ENCODE measurements at places on chromosomes 7 and 10. TPM values are rescaled to one million over a fixed set of nuclear protein-coding genes. Genes with fewer than 3 reads are reported as not detected.

The ANKRD30A gene
- total RNA-seq, result 1.4 TPM

The SH2D4B gene
- total RNA-seq, result not detected

The LIPF gene
- total RNA-seq, result not detected

The SYT15B gene
- 4.2 TPM for total RNA-seq

The CCT6A gene
- total RNA-seq, result 300 TPM

The CYP3A4 gene
- total RNA-seq, result not detected

The ACTR3C gene
- total RNA-seq, result not detected

The CALHM1 gene
- total RNA-seq, result not detected

The EBF3 gene
- total RNA-seq, result 0.19 TPM

The CTTNBP2 gene
- total RNA-seq, result 0.39 TPM

The NRAP gene
- total RNA-seq, result not detected

The CTBP2 gene
- 101 TPM for total RNA-seq

The ARHGEF35 gene
- total RNA-seq, result 0.28 TPM

The TYSND1 gene
- total RNA-seq, result 17.2 TPM

The IKZF1 gene
- not detected for total RNA-seq

The MACC1 gene
- total RNA-seq, result not detected

The SPDYE2B gene
- total RNA-seq, result not detected

The EGR2 gene
- total RNA-seq, result 0.28 TPM

The PAOX gene
- 0.92 TPM for total RNA-seq

The PIK3CG gene
- total RNA-seq, result not detected

The AKR1C4 gene
- 0.37 TPM for total RNA-seq

The TMEM236 gene
- total RNA-seq, result 0.12 TPM

The TAS2R41 gene
- total RNA-seq, result not detected

The KCND2 gene
- total RNA-seq, result not detected

The FAM200A gene
- total RNA-seq, result 5.7 TPM

The ANK3 gene
- total RNA-seq, result 0.47 TPM

The SUN3 gene
- total RNA-seq, result not detected

The MYOF gene
- total RNA-seq, result 219 TPM

The FRMD4A gene
- 6.0 TPM for total RNA-seq

The PRF1 gene
- not detected for total RNA-seq

The NDUFA5 gene
- 36.1 TPM for total RNA-seq

The MGAM2 gene
- total RNA-seq, result 0.02 TPM

The SPOCK2 gene
- total RNA-seq, result 0.42 TPM

The IDI2 gene
- total RNA-seq, result not detected

The ICA1 gene
- total RNA-seq, result 1.1 TPM

The SPAM1 gene
- not detected for total RNA-seq

The STRIP2 gene
- 6.5 TPM for total RNA-seq

The ARHGEF5 gene
- total RNA-seq, result 1.7 TPM

The PRKG1 gene
- total RNA-seq, result not detected

The SFTPA1 gene
- not detected for total RNA-seq

The ASAH2 gene
- total RNA-seq, result 1.8 TPM
